ENCODE measurements at places on chromosomes 13 and 19.

DNA sequence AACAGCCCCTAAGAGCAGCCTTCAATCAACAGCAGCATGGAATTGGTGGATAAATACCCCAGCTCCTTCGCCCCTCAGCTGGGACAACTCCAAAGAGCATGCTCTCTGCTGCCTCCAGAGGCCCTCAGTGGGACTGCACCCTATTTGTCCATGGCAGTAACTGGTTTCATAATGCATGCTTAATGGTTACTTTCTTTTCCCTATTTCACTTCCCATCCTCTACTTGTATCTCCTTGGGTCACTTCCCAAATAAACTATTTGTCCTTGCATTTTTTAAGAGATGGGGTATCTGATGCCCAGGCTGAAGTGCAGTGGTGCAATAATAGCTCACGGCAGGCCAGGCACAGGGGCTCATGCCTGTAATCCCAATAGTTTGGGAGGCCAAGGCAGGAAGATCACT, 13.5 kb upstream of the TPM4 start:
- DNase-seq = peak; percentile 66

- DNase-seq = no peak
These were observed 15.6 kb downstream of the KDM4B start for GRCh38 chr19:4984438-4984990.

DNA sequence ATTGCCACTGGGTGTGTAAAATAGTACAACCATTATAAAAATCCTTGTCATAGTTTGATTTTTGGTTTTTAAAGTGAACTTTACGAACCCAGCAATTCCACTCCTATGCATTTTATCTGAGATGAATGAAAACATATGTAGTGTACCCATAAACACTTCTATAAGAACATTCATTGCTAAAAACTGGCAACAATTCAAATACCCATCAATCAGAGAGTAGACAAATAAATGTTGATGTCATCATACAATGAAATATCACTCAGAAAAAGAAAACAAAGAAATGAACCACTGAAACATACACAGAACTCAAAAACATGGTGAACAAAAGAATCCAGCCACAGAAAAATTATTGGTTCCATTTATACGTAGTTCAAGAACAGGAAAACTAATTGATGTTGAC, 202.3 kb downstream of the ABCC4 start:
- no peak for DNase-seq

DNA sequence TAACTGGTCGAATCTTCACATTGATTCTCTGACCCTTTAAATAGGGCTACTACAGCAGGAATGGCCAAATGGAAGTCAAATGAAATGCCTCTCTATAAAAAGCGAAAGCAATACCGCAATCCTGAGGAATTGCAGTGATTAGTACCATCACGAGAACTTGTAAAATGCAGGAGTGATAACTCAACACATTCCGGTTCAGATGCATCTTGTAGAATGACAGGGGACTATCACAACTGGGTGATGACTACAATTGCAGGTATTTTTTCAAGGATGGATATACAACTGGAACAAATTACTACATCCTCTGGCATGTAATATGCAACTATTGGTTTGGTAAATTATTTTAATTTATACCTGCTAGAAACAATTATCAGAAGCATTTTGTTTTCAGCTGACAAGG, 140.4 kb downstream of the PCDH20 start:
- no peak for DNase-seq

GRCh38 chr13:71610876-71611275, 256.1 kb downstream of the DACH1 start:
- DNase-seq = no peak

DNA sequence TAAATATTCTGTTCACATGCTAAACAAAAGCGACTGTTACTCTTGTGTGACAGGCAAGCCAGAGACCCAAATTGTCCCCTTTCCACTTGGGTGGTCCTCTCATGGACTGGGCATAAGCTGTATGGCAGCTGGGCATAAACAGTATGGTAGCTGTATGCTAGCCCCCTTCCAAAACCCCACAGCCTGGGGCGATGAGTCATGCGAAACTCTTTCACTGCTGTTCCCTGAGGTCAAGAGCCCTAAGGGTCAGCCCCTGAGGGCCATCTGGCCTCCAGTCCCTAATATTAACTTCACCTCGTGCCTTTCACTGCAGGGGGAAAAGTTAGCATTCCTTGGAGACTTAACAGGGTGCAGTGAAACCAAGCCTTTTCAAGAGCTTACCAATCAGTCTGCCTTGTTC, 45.6 kb upstream of the ZNF562 start:
- no peak for DNase-seq

DNA sequence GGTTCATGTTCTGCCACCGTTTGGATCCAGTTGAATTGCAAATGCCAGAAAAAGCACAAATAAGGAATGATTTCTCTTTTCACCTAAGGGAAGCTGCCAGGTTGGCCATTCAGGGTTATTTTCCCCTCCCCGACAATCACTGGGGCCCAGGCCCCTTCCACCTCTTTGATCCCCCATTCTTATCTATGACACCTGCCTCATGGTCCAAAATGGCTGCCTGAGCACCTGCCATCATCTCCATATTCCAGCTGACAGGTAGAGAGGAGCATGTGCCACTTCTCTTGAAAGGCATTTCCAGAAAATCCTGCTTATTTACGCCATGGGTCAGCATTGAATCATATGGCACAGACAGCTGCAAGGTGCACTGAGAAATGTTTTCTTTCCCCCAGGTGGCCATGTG, 15.7 kb downstream of the PTPRS start:
- DNase-seq = no peak

GRCh38 chr13:44842158-44842557, 147.1 kb downstream of the NUFIP1 start:
- DNase-seq = no peak

DNA sequence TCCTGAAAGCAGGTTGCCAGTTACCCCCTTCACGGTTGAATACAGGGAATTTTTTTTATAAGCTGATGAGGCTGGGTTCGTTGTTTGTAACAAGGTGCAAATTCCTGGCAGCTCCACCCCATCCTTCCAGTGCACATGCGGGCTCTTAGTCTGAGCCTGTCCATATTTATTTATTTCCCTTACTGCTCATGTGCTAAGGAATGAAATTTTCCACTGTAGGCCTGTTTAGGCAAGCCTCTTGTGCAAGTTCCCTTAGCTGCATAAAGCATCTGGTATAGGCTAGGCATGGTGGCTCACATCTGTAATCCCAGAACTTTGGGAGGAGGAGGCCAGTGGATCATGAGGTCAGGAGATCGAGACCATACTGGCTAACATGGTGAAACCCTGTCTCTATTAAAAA, 560.9 kb upstream of the PCDH9 start:
- no peak for DNase-seq

DNA sequence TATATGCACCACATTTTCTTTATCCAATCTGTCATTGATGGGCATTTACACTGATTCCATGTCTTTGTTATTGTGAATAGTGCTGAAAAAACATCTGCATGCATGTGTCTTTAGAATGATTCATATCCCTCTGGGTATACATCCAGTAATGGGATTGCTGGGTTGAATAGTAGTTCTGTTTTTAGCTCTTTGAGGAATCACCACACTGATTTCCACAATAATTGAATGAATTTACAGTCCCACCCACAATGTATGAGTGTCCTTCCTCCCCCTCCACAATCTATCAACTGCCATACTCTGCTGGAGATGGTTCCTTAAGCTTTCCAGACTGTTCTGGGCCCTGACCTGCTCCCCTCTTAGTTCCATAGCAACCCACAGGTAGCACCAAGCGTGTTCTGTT, 667.0 kb downstream of the LIG4 start:
- no peak for DNase-seq

DNA sequence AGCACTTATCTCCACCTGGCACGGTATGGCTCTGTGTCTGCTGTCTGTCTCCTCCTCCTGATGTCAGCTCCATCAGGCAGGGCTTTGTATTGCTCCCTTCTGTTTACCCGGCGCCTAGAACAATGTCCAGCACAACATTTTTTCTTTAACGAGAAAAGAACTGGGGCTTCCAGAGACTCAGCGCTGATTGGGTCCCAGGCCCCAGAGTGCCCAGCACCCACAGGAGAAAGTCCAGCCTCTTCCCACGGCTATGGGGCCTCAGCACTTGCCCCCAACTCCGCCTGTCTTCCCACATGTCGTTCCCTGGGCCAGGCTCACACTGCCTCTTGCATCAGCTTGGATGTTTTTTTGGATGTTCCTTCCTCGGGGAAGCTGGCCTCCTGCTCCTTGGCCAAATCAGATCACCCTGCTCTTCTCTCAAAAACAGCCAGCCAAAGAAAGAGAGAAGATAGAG, 6.9 kb downstream of the MYPOP start:
- no peak for DNase-seq

DNA sequence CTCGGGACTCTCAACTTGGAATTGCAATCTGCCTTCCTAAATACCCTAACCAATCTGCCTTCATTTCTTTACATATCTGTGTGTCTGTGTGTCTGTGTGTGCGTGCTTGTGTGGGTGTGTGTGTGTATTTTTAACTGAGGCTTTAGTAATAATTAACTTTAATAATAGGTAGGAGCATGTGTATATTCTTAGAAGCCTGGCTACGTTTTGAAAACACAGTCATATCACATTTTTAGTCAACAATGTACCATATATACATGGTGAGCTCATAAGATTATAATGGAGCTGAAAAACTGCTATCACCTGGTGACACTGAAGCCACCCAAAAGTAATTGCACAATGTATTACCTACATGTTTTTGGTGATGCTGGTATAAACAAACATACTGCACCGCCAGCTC, 65.4 kb upstream of the ATXN8OS start:
- DNase-seq = no peak

DNA sequence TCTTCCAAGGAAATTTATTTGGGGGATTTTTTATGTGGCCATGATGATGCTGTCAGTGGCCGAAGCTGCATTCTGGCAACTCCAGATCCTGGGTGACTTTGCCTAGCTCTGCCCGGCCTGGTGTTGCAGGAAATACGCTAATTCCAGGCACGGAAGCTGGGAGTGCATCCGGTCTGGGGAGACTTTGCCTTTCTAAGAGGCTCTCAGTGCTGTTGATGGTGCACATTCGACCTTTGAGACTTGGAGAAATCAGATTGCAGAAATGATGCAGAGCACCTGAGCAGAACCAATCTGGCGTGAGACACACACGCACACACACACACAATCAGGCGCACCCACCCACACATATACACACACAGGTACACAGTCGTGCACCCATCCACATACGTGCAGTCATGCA, 5.9 kb upstream of the TMEM255B start:
- DNase-seq = no peak

GRCh38 chr19:391207-391557, 17.8 kb downstream of the C2CD4C start:
- no peak for DNase-seq

GRCh38 chr19:50759886-50760285, 10.4 kb upstream of the GPR32 start:
- DNase-seq = peak; percentile 46

DNA sequence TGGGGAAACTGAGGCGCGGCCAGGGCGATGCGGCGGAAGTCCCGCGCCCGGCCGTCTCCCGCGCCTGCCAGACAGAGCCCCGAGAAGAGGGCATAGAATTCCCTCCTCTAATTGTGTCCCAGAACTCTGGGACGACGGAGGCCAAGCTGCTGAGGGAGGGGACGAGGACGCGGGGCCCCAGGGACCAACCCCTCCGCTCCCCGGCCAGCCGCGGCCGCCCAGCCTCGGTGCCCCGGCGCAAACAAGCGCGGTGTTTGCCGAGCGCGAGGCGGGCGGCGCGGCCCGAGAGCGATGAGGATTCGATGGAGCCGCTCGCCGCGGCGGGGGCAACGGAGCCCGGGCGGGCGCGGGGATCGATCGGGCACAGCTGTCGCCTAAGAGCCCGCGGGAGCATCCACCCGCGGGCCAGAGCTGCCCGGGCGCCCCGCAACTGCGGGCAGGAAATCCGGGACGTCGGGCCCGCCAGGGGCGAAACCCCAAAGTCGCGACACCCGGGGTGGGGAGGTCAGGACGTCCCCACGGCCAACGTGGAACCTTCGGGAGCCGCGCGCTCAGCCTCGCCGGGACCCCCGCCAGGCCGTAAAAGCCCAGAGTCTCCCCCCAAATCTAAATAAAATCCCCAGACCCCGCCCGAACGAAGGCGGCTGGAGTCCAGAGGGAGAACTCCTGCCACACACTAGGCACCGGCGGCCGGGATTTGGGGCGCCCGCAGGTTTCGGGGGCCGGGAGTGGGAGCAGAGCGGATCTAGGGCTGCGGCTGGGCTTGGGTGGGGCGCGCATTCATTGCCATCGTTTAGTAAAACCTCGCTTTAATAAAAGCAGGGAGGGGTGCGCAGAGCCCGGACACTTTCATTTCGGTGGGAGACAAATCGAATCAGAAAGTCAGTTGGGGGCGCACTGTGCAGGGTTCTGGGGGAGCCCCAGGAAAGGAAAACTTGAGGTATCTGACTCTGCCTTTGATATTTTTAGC, 3.6 kb upstream of the ONECUT3 start:
- no peak for DNase-seq

- DNase-seq = no peak
These were observed 8.5 kb downstream of the TBC1D4 start for GRCh38 chr13:75473468-75473867.

GRCh38 chr13:33312150-33312860, 26.8 kb upstream of the STARD13 start:
- DNase-seq = no peak

GRCh38 chr13:51451134-51451466, 1.7 kb downstream of the INTS6 start:
- no peak for DNase-seq

DNA sequence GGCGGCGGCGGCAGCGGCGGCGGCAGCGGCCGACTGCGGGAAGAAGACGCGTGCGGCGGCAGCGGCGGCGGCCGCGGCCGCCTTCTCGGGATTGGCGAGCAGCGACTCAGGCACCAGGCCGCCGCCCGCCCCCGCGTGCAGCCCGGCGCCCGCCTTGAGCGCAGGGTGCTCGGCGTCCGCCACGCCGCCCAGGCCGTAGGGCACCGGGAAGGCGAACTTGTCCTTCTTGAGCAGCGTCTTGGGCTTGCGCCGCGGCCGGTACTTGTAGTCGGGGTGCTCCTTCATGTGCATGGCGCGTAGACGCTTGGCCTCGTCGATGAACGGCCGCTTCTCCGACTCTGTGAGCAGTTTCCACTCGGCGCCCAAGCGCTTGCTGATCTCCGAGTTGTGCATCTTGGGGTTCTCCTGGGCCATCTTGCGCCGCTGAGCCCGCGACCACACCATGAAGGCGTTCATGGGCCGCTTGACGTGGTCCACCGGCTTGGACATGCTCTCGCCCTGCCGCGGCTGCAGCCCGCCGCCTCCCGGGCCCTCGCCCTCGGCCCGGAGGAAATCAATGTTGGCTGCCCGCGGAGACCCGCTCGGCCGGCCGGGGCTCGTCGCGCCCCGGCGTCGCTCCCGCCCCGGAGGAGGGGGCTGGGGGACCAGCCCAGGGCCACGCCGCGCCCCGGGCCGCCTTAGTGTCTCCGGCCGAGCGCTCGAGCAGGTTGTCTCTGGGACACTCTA, 621 bp downstream of the SOX21 start:
- DNase-seq = peak; percentile 55

GRCh38 chr19:32171719-32172151, 173.7 kb upstream of the ZNF507 start:
- DNase-seq = no peak

GRCh38 chr13:36820222-36820621, 1.2 kb downstream of the RFXAP start:
- peak; percentile 52 for DNase-seq

- DNase-seq = no peak
These were observed 1145.1 kb downstream of the UQCRFS1 start for GRCh38 chr19:28067882-28068281.

GRCh38 chr19:12513531-12514061, 29.0 kb upstream of the ZNF709 start:
- DNase-seq = no peak

All from GM13977 (cell line).